Stimulated activated CD4-positive, alpha-beta T cell treated with anti-CD3 and anti-CD28 coated beads, TNF-alpha, amount 100 ng/mL, for 4 hours (primary cell): ENCODE measurements at places on chromosomes 7 and 10.

GRCh38 chr10:124867304-124867703 is 65.7 kb downstream of the ABRAXAS2 start:
- DNase-seq, result no peak

GRCh38 chr7:158064631-158065030 is 523.0 kb downstream of the PTPRN2 start:
- no peak for DNase-seq

- DNase-seq, result no peak
These were observed 14.8 kb downstream of the YKT6 start for GRCh38 chr7:44215531-44215930.

- no peak for DNase-seq
These were observed 100.3 kb downstream of the DOCK4 start for GRCh38 chr7:112105584-112106530.

- no peak for DNase-seq
These were observed 14.4 kb downstream of the POT1 start for GRCh38 chr7:124915242-124915641.

- no peak for DNase-seq
These were observed 740 bp downstream of the HTR7 start for GRCh38 chr10:90856964-90857634.

GRCh38 chr10:78255214-78255613 is 221.6 kb downstream of the RPS24 start:
- no peak for DNase-seq

GRCh38 chr10:124459395-124459794 is 2.2 kb upstream of the LHPP start:
- DNase-seq, result no peak

GRCh38 chr7:121544726-121545125 is 148.6 kb upstream of the FAM3C start:
- DNase-seq, result no peak

- DNase-seq, result no peak
These were observed 184.0 kb upstream of the ADO start for GRCh38 chr10:62620491-62620890.

DNA sequence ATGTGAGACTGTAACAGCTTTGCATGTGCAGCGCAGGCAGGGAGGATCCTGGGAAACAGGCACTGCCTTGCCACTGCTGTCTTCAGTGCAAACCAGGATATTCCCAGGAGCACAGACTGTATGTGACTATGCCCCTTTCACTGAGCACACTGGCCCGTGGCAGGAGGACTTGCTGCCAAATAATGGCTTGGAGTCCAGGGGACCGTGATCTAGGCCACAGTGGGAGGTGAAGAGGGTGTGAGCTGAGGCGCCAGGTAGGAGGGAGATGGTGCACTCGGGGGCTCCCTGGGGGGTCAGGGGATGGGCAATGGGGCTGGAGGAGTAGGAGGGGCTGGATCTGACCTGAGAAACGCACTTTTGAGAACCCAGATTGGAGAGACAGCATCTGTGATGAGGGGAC is 193.4 kb upstream of the ZNF32 start:
- no peak for DNase-seq

- no peak for DNase-seq
These were observed 27.4 kb downstream of the FAM241B start for GRCh38 chr10:69657430-69657829.

- DNase-seq, result no peak
These were observed 923.6 kb downstream of the GATA3 start for GRCh38 chr10:8978100-8978499.

GRCh38 chr10:18005445-18005780 is 53.7 kb downstream of the SLC39A12 start:
- DNase-seq, result no peak

GRCh38 chr7:45717537-45718235 is 143.5 kb downstream of the ADCY1 start:
- DNase-seq, result no peak

GRCh38 chr10:89343089-89343767 is 15.4 kb downstream of the IFIT3 start:
- DNase-seq, result no peak

DNA sequence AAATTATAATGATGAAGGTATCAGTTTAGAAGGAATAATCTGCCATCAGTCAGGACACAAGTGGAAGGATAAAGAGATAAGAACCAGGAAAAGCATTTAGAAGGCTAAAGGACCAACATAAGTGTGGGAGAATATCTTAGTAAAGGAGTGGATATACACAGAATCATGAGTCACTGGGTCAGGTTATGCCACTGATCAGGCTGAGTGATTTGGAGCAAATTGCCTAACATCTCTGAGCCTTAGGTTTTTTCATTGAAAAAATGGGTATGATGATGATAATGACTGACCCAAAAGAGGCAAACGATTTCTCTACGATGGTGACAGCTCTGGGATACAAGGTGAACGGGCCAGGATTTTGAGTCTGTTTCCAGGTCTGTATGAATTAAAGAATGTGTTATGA is 2.8 kb upstream of the CUL1 start:
- DNase-seq, result no peak

GRCh38 chr10:108894402-108895301 is 1028.7 kb downstream of the XPNPEP1 start:
- DNase-seq, result no peak

DNA sequence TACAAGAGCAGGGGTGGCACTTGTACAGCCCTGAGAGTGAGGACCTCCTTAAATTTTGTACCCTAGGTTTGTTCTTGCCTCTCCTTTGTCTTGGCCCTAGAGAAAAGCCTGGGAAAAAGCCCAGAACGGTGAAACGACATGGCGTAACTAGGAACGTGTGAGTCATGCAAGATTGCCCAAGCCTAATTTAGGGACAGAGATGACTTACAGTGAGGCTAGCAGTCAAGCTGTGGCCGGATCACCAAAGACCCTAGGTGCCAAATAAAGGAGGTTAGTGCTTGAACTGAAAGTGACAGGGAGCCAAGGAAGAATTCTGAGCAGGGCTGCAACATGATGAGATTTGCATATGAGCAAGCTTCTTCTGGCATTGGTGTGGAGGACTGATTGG is 25.1 kb downstream of the TBXAS1 start:
- DNase-seq, result no peak

DNA sequence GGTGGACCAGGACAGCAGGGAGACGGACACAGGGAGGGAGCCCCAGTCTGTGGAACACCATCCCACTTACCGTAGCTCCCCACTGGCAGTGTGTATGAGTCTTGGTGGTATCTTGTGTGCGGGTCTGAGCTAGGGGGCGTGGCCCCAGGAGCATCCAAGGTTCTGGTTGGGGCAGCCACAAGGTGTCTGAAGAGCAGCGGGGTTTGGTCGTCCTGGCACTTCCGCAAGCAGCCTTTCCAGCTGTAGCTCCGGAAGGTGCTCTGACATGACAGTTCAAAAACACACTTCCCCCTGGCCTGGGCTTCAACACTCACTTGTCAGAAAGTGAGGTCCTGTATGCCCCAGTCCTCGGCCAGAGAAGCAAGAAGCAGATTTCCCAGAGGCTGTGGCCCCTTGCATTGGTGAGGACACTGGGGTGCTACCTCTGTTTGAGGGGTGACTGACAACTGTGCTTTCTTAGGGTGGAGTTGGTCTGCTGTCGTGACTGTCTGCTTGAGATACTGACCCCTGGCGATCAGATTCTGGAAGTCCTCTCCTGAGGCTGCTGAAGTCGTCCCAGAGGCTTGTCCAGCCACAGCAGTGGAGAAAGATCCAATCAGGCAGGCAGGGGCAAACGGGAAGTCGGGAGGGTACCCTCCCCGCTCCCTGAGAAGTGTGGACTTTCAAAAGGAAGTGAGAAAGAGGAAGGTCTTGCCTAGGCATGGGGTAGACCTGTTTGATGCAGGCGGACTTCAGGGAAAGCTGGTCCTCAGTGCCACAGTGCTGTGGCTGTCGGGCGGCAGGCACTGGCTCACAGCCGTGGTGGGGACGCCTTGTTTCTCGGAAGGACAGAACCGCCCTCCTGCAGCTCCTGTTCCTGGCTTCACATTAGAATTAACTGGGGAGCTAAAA is 51.4 kb upstream of the PFKFB3 start:
- no peak for DNase-seq

DNA sequence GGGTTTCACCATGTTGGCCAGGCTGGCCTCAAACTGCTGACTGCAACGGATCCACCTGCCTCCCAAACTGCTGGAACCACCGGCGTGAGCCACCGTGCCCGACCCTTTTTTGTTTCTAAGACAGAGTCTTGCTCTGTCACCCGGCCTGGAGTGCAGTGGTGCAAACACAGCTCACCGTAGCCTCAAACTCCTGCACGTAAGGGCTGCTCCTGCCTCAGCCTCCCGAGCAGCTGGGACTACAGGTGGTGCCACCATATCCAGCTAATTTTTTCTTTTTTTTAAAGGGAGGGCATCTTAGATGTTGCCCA is 36.4 kb downstream of the ADAP1 start:
- DNase-seq, result no peak
